Lung microvascular endothelial cell (primary cell): ENCODE measurements at places on chromosomes 12 and 14. TPM values are rescaled to one million over a fixed set of nuclear protein-coding genes. Genes with fewer than 3 reads are reported as not detected.

RASSF9 gene
- 4.1 and 10.9 TPM in 2 replicates for total RNA-seq

FAM90A1 gene
- under 0.01 TPM in 1 of 2 replicates, not detected in the other for total RNA-seq

AKT1 gene
- 107 and 129 TPM in 2 replicates for total RNA-seq

NDUFB1 gene
- total RNA-seq = 318 and 327 TPM in 2 replicates

CLEC12A gene
- not detected in 2 replicates for total RNA-seq

GZMH gene
- not detected in 2 replicates for total RNA-seq

NELL2 gene
- total RNA-seq = under 0.01 TPM in 1 of 2 replicates, not detected in the other

CAPZA3 gene
- total RNA-seq = not detected in 2 replicates

RBMS2 gene
- total RNA-seq = 26.2 and 33.1 TPM in 2 replicates

LBHD2 gene
- not detected in 2 replicates for total RNA-seq

LRP1-AS gene
- not detected in 2 replicates for total RNA-seq

APOF gene
- not detected in 2 replicates for total RNA-seq

NGB gene
- total RNA-seq = not detected in 2 replicates

SOAT2 gene
- not detected in 2 replicates for total RNA-seq

FOXJ2 gene
- total RNA-seq = 3.1 and 3.4 TPM in 2 replicates

SIX1 gene
- under 0.01 and 0.22 TPM in 2 replicates for total RNA-seq

CD27 gene
- total RNA-seq = not detected in 2 replicates
